Stimulated activated CD8-positive, alpha-beta memory T cell treated with anti-CD3 and anti-CD28 coated beads, Interleukin-7, amount 100 ng/mL, for 1 hour (primary cell): ENCODE measurements at places on chromosomes 7 and 10.

- DNase-seq = no peak
These were observed 861.3 kb downstream of the NRG3 start for GRCh38 chr10:82736305-82736704.

DNA sequence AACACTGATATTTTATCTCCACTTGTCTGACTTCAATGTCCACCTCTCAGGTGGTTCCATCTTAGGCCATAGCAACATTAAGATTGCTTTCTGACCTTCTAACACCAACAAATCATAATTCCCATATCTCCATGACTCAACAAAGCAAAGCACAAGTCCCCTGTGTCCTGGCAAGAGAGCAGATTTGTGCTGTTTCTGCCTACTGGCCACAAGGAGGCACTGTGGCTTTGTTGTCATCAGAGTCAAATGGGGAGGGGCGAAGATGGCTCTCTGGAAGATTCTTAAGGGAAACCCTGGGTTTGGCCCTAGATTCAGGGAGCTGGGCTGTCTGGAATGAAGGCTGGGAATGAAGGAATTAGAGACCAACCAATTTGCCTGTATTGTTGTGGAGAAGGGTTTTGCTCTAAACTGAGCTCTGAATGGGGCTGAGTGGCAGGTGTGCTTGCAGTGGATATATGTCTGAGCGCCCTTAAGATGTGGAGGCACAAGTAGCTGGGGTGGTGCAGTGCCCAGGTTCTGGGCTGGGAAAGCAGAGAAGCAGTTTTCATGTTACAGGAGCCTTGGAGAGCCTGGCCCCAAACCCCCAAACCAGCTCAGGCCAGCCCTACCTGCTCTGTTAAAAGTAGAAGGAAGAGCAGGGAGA is 154.8 kb upstream of the PRSS58 start:
- DNase-seq = no peak

DNA sequence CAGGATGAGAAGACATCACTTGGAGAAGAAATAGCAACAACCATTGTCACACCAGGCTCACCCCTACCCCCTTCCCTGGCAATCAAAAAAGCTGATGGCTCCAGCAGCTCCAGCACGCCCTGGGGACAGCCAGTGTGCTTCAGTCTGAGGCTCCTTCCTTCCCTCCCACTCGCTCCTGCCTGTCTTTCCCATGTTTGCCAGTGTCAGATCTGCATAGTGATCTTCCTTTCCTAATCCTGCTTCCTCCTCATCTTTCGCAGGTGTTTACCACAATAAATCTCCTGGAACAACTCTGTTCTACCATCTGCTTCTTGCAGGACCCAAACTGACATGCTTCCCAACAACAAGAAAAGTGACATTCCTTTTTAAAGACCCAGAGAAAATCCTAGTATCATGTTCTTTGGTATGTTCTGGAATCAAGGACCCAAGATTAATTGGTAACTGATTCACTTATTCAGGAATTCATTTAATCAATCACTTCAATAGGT is 57.1 kb downstream of the STEAP1B start:
- no peak for DNase-seq

GRCh38 chr10:95477175-95477520 is 84.0 kb downstream of the SORBS1 start:
- DNase-seq = no peak

GRCh38 chr7:431658-432111 is 88.0 kb downstream of the PDGFA start:
- DNase-seq = no peak

DNA sequence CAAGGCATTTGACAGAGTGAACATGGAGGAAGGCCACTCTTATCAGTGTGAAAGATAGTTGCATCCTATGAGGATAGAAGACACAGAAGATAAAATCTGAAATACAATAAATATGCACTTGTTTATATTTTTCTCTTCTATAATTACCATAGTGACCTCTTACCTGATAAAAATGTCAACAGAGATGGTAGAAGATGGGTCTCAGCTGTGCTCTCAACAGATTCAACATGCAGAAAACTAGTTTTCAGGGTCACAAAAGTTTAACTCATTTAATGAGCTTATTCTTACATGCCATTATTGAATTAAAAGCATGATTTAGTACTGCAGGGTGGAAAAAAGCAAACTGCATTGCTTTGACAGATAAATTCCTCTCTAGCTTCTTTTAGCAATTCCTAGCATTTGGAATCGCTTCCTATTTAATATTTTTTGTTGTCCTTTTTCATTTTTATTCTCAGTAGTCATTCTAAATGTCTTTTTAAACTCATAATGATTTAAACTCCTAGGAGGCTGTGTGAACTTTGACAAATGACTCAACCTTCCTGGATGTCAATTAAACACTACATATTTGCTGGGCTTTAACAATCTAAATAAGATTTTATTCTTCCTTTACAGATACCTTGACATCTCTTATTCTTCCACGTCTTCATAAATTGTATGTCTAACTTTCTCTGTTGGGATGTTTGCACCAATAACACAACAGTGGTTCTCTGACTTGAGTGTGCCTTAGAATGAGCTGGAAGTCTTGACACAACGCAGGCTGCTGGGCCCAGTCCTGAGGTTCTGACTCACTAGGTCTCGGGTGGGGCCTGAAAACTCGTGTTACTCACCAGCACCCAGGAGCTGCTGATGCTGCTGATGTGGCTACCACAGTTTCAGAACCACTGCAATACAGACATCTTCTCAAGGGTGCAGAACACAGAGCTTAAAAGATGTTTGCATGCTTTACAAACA is 565.5 kb upstream of the IGFBP3 start:
- DNase-seq = no peak

GRCh38 chr7:99473315-99473596 is 566 bp downstream of the ZNF789 start:
- no peak for DNase-seq

DNA sequence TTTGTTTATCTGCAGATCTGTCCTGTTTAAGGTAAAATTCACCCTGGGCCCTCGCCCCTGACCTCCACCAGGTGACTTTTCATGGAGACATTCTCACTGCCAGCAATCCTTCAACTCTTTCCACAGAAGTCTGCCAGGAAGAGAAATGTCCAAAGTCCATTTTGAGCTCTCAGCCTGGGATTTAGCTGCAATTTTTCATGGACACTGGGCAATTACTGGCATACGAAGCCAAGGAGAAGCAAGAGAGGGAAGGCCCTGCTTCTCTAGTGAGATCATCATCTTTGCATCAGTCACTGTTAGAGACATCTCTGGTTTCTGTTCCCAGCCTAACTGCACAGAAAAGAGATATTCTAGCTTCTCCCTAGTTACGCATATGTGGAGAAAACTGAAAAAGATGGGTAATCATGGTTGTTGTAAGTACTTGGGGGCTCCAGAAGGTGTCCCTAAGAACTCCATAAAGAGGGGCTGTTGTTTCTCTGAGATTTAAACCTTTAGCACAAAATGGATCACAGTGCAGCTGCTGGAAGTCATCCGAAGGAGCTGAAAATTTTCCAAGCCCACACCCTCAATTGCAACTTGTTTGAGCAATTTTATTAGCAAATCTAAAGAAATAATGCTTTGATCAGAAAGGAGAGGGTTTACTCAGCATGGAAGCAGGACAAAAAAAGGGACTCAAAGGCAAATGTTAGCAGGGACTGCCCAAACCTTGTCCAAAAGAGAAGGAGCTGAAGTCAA is 168.9 kb downstream of the SNX10 start:
- no peak for DNase-seq

GRCh38 chr7:90597563-90598253 is 1.6 kb downstream of the CDK14 start:
- no peak for DNase-seq

- DNase-seq = no peak
These were observed 112.0 kb upstream of the C7orf33 start for GRCh38 chr7:148478551-148478950.

DNA sequence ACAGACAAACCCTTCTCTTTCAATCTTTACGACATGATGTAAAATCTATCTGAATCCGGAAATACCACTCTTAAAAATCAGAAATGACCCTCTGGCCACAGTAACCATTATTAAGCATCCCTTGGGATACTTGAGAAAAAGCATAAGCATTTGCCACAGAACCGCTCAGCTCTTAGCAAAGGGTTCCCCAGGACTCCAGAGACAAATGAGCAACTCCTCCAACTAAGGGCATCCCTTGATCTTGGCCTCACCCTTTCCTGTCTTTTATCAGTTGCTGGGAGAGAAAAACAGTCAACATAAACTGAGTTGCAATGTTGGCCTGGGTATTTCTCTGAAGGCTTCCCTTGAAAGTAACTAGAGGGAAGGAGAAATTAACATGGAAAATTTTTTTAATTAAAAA is 3.5 kb downstream of the PDLIM1 start:
- DNase-seq = no peak

DNA sequence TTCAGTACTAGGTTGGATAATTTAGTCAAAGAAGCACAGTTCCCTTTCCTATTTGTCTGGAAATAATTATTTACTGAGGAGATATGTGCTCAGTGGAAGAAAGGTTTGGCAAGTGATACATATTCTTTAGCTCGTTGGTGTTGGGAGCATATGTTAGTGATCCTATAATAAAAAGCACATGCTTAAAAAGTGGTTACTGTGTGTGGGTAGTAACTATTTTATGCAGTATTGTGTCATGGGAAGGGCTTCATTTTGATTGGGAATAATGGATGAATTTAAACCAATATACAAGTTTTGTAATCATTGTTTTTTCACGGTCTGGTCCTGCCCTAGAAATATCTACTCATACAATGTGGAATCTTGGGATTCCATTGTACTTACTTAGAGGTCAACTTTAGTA is 188.7 kb upstream of the PPP1R3A start:
- DNase-seq = no peak

DNA sequence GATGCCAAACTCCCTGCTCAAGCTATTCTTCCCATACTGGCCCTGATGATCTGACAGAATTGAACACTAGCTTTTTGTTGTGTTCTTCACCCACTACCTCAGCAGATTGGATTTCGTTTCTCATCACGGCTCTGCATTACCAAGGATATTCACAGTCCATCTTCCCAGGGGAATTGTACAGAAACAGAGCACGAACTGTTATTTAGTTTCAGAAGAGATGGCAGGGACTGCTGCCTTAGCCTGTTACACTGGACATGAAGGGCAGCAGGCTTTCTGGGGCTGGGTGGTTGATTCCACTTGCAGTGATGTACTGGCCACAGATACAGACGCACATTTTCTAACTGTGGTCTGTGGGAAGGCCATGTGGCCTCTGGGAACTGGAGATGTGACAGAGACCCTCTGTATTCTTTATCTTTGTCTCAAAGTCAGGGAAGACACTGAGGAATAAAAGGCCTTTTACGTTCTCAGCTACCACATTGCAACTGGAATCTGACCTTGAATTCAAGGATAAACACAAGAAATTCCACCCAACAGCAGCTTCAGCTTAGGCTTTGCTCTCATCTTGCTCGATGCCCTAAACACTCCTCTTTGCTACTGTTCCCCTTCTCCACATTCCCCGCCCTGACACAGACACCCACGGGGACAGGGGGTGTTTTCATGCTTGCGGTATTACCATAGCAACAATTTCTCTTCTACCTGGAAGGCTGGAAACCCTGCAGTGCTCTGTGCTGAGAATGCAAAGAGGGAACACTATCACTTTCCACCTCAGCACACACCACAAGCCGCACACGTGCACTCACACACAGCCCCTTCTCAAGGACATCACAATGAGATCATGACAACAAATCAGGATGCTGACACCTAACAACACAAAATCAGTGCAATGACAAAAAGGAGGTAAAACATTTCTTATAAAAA is 81.7 kb downstream of the RNF216 start:
- peak; percentile 20 for DNase-seq

DNA sequence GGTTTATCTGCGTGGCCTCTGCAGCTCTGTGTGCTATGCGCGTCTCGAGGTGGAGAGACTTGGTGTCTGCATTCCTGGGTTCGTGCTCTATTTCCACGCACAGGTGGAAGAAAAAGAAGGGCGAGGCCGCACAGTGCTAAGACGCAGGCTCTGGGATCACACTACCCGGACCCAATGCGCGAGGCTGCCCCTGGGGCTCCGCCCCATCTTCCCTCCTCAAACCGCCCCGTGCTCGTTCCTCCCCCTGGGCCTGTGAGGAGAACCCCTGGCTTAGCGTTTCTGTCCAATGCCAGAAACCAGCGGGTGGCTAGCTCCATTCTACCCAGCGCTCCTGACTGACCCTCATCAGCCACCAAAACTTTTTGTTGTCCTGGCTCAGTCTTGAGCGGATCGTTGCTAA is 143.1 kb downstream of the DYNC2I1 start:
- no peak for DNase-seq

DNA sequence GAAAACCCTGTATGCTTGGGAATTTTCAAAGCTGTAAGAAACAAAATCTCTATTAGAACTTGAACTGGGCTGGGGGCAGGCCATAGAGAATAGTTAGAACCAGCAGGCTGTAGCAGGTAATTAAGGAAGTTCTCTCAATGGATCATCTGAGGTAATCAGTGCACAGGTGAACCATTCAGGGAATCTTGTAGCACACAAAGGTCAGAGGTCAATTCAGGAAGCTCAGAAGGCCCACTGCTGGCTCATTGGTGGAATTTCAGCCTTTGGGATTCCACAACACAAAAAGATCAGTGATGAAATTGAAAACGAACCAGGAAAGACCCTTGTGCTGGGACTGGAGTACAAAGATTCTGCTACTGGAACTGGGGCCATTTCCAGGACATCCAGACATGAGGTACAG is 82.0 kb downstream of the TMEM168 start:
- DNase-seq = no peak

- no peak for DNase-seq
These were observed 105.7 kb downstream of the CDK14 start for GRCh38 chr7:90701771-90702170.

GRCh38 chr10:79057481-79058275 is 11.1 kb upstream of the ZMIZ1 start:
- no peak for DNase-seq

DNA sequence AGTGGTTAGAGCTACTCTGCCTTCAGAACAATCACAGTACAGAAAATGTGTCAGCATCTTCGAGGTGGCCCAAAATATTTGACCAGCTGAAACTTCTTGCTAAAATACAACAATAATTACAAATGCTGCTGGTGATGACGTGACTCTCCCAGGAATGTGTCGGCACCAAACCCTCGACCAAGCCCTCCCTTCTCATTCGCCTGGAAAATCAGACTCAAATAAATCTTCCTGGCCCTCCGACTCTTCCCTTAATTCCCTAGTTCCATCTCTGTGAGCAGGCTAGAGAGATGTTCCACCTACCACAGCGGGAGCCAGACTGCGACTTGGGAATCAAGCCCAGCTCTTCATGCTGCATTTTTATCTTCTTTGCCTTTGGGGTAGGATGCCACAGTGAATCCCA is 4.1 kb downstream of the PRSS2 start:
- DNase-seq = no peak

DNA sequence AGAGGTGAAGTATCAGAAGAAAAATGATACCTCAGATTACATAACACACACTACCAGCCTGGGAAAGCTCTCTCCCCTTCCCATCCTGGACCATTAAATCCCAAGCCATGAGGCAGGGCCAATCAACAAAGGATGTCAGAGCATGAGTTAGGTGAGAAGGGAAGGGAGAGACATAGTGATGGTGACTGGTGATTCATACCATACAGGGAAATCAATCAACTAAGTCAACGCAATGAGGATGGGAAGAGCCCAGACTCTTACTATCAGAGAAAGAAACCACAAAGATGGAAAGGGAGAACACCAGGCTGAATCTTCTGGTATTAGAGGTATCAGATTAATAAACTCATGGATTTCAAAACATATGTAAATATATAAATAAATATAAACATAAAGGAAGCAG is 185.4 kb downstream of the KMT2E start:
- DNase-seq = no peak
